Fibroblast of skin of scalp (primary cell): ENCODE measurements at places on chromosomes 7 and 10.

- no peak for DNase-seq
These were observed at the start of gene GPR141 for GRCh38 chr7:37683246-37684120. TSS of gene GPR141 (plus strand) at chr7:37683766. CDS start at chr7:37740394, 56,628 bp downstream.

- peak; percentile 52 for DNase-seq
These were observed 130.1 kb downstream of the TNS3 start for GRCh38 chr7:47451851-47452205.

DNA sequence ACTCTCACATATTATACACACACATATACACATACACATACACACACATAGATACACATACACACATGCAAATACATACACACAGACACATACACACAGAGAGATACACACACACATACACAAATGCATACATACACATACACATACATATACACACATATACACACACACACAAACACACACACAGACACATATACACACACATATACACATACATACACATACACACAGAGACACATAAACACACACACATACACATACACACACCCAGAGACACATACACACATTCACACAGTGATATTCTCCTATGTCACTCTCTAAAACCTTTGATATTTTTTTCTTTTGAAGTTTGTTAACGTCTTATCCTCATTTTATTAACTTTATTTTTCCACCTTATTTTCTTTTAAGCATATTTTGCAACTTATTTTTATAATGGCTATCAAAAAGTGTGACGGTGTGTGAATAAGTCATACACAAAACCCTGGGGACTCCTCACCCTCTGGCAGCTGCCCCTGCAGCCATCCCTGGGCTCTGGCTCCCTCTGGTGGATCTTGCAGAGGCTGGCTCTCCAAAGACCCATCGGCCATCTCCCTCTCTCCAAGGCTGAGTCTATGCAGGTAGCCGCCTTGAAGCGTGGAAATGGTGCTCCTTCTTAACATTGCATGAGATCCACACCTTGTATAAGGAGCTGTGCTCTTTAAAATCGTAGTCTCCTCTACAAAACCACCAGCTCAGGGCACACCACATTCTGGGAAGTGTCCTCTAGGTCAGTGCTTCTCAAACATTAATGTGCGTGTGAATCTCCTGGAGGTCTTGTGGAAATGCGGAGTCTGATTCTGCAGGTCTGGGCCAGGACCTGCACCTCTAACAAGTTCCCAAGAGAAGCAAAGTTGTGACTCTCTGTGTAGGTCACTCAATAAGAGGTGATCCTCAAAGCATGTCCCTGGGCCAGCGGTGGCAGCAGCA, 4.1 kb upstream of the C10orf120 start:
- DNase-seq: peak; percentile 51

DNA sequence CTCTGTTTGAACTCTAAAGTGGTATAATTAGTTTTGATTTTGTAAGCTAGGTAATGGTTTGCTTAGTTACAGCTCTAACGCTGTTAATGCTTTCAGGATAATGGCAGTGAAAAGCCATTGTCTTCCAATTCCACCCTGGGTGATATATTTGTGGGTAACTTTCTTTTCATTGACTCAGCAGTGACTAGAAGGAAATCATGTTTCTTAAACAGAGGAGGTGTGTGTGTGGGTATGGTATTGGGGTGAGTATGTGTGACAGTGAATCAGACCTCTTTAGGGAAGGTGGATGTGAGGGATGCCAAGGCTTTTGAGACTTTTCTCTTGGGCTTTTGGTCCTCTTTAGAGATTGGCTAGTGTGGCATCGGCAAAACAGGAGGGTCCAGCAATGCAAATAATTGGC, 13.6 kb downstream of the ENTPD7 start:
- no peak for DNase-seq

DNA sequence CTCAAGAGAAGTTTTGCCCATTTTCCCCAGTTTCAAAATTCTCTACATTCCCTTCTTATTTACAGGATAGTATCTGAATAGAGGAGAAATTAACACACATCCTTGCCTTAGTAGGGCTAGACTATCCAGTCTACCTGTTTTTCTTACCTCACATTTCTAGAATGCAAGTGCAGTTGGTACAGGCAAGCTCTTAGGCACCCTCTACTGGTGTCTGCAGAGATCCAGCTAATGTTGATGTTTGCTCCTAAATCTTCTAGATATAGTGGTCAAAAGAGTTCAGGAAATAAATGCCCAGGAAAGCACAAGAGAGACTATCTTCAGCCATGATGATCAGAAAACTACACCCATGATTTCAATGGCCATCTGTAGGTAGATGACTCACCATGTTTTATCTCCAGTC, 205.3 kb downstream of the HTR7 start:
- no peak for DNase-seq

DNA sequence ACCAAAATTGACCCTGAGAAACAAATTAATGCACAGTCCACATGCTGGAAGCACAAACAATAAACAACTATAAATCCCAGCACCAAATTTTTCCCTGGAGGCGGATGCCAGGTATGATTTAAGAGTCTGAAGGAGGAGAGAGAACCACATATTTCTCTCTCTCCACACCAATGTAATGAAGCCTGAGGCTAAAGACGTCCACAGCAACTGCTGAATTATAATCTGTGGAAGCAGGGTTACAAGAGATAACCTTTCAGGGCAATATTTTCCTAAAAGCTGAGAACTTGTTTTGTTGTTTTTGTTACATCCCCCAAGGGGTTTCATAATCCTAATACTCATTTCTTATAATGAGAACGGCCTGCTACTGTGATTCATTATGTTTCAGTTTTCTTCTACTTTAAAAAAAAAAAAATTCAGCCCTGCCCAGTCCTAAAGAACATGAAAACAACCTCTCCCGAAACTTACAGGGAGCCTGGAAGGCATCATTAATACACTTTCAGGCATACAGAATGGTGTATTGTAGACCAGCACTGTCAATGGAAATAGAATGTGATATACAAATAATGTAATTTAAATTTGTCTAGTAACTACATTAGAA, 48.5 kb upstream of the ABLIM1 start:
- DNase-seq: peak; percentile 10

GRCh38 chr7:12861070-12861469, 173.6 kb downstream of the ARL4A start:
- DNase-seq: no peak

- peak; percentile 50 for DNase-seq
These were observed 96.1 kb downstream of the PIP4K2A start for GRCh38 chr10:22618078-22618785.

- no peak for DNase-seq
These were observed 42.7 kb downstream of the LIMK1 start for GRCh38 chr7:74126220-74126880.

- peak; percentile 11 for DNase-seq
These were observed 40.6 kb downstream of the MICALL2 start for GRCh38 chr7:1418505-1419309.

- DNase-seq: peak; percentile 11
These were observed 93.0 kb upstream of the SLC25A13 start for GRCh38 chr7:96414931-96415292.

DNA sequence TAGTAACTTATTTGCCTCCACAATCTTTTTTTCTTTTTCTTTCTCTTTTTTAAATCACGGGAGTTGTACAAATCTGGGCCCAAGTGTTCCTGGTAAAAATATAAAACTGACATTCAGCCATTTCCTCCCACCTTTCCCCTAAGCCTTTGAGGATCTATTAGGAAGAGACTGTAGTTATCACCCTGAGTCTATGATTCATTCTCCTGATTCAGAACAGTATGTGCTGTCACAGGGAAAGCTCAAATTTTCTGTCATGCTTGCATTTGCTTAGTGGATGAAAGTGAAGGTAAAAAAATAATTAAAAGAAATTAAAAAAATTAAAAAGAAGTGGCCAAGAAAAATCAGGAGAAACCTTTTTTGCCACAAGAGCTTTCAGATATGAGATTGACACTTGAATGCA, 71.7 kb downstream of the KIF20B start:
- no peak for DNase-seq

GRCh38 chr10:131831561-131831960, 69.2 kb upstream of the PPP2R2D start:
- DNase-seq: no peak

DNA sequence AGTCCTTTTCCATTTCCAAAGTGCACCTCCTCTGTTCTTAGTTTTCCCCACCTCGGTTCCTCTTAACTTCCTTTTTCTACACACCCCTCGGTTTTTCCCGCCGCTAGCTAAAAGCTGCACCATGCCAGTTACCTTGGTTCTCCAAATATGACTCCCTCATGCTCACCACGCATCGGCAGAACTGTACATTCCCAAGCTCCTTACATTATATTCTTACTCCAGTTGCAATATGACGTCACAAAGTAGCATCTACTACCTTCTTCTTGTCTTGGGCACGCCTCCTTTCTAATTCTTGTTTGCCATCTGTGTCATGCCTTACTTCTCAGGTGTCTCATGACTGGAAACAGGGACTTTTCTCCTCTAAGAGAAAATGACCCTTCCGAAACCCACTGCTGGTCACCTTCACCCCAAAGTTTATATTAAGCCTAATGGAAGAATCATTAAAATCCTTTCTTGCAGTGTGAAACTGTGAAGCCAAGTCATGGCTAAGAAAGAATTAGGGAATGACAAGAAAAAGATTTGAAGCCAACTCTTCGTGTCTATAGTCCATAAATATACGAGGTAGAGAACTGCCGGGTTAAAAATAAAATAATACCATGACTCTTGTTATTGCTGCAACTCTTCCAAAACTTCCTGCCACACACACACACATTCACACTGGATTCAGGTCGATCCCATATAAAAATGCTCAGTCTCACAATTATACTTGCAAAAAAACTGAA, 1.7 kb downstream of the ESYT2 start:
- no peak for DNase-seq

DNA sequence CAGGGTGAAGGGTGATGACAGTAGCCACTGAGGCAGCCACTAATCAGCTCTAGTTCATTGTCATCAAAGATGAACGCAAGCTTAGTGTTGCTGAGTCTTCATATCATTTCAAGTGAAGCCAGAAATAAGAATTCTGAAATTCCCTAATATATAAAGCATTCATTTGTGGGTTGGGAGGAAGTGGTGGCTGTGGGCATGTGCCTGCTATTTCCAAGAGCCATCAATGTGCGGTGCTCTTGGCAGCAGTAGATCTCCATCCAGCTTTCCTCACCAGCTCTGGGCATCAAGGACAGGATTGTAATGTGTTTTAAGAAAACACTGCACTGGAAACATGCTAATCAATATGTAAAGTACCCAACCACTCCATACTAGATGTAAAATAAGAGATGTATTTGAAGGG, 202.5 kb upstream of the AHR start:
- no peak for DNase-seq

DNA sequence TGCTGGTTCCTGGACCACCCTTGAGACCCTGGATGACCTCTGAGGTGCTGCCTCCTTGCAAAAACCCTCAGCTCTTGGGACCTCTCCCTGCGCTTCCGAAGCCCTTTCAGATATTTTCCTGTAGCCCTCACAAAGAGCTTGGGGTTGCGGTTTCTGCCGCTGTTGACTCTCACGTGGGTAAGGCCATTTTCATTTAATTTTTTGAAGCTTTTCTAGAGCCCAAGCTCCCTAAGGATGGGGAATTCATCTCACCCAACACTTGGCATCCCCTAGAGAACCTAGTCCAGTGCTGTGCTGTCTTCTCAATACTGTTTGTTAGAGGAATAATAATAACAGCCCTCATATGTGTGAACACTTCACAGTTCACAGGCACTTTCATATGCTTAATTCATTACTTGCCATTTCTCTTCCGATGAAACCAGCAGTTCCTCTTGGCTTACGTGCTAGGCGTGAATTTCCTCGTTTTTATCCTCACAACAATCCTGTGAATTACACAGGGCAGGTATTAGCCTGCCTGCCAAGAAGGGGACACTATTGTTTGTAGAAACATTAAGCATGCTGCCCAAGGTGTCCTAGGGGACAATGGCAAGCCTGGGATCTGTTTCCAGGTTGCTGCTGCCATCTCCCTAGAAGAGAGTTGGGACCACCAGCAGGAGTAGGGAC, 71.6 kb upstream of the CTBP2 start:
- DNase-seq: no peak

DNA sequence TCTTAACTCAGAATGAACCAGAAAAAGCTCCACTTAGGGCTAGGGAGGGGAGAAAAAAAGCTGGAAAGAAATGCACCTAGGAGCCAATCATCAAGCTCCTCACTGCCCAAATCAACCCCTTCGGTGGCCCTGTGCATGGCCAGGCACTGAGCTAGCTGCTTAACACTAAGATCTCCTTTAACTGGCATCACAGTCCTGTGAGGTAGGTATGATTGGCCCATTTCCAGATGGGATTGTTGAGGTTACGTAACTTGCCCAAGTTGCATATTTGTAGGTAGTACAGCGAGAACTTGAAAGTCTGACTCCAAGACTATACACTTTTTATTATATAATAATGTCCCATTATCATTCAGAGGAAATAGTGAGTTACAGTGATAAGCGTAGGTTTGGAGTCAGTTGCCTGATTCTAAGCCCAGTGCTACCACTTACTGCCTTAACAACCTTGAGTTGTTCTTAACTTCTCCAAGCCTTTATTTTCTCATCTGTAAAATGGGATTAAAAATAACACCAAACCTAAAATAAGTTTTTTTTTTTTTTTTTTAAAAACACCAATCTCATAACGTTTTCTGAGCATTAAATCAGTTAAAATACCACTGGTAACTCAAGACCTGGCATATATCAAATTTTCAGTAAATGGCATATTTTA, 37.2 kb upstream of the ACSL5 start:
- no peak for DNase-seq

DNA sequence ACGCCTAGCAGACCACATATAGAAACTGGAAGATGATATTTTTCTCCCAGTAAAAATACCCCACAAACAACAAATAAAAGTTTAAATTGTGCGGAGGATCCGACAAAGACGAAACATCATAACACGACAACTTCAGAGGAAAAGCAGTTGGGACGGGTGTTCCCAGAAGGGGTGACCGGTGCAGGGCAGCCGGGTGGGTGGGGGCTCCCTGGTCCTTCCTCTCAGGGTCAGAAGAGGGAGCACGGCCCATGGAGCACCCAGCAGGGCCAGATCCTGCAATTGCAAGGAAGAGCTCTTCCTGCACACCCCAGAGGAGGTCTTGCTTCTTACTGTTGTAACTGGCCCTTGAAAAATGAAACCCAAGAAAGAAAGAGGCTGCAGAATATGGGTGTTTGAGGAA, 608.5 kb upstream of the MKI67 start:
- no peak for DNase-seq

DNA sequence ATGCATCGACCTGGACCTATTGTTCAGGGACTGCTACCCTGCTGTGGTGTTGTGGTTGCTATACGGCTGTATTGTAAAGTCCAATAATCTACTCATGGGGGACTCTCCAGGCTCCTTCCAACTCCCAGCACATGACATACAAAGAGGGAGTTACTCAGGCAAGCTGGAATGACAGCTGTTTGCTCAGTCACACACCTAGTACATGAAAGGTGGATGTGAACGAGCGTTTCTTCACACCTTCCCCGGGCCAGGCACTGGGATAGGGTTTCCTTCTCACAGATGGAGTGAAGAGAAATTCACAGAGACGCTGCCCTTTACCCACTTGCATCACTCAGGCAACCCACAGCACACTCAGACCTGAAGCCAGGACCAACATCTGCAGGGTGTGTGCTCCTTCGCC, 215.7 kb downstream of the TNS3 start:
- DNase-seq: no peak
